Activated CD4-positive, alpha-beta T cell treated with anti-CD3 and anti-CD28 coated beads, Interleukin-2, amount 10 ng/mL, durations not matched to agents 7 days and 5 days (primary cell): ENCODE measurements at places on chromosomes 2 and 18.

DNA sequence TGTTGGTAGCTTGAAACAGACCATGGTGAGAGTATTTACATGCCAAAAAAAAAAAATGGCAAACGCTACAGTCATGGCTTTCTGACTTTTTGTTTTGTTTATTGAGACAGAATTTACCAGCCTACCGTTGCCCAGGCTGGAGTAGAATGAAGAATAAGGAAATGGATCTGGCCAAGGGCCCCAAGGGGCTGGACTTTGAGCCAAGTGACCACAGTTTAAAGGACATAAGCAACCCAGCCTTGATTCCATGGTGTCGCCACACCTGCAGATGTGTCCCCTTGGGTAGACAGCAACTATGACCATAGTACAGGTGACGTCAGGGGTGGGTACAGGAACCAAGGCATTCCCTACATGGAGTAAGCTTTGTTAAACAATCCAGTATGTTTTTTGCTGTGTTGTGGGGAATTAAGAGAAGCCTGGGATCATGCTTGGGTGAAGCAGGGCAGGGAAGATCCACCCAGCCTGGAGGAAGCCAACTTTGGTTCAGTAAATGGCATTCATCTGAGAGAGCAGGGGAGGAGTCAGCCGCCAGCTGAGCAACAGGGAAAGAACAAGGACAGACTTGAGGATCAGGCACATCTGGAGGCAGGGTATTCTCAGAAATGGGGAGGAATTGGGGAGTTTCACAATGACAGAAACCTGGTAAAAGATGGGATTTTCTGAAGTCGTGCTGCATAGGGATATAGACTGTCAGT, 110.3 kb upstream of the SH3BP4 start:
- peaks cover 2% of the 10 kb centered on the region for H3K27me3 ChIP-seq
- no peak overlapping the region for H3K27ac ChIP-seq
- no peak overlapping the region for H3K4me3 ChIP-seq
- no peaks in the 10 kb centered on the region for H3K4me1 ChIP-seq

DNA sequence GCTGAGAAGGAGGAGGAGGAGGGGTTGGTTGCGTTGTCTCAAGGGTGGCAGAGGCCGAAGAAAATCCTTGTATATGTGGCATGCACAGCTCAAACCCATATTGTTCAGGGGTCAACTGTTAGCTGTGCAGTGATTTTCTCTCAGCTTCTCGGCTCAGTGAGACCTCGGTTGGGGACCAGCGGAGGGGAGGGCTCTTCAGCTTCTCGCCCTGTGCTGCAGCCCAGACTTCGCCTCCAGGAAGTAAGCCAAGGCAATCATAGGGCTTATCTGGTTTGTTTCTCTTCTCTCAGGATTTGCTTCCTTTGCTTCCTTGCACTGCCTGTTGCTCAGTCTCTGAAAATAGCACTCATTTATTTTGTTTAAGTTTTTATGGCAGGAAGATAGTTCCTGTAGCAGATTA, 85.5 kb downstream of the SOWAHC start:
- H3K27me3 ChIP-seq = peaks cover 8% of the 10 kb centered on the region
- no peaks in the 10 kb centered on the region for H3K36me3 ChIP-seq
- H3K4me1 ChIP-seq = no peaks in the 10 kb centered on the region
- no peak overlapping the region for H3K27ac ChIP-seq

GRCh38 chr2:7809640-7810039, 872.2 kb upstream of the ID2 start:
- H3K4me3 ChIP-seq = no peak overlapping the region
- no peaks in the 10 kb centered on the region for H3K4me1 ChIP-seq
- no peak overlapping the region for H3K27ac ChIP-seq
- H3K36me3 ChIP-seq = no peaks in the 10 kb centered on the region
- no peaks in the 10 kb centered on the region for H3K27me3 ChIP-seq

GRCh38 chr2:237044281-237044680, 41.4 kb upstream of the COPS8 start:
- no peak overlapping the region for H3K4me3 ChIP-seq
- no peaks in the 10 kb centered on the region for H3K4me1 ChIP-seq
- H3K27me3 ChIP-seq = peaks cover 16% of the 10 kb centered on the region

GRCh38 chr2:190978389-190979053, 35.5 kb downstream of the STAT1 start:
- H3K27me3 ChIP-seq = no peaks in the 10 kb centered on the region
- peaks cover 86% of the 10 kb centered on the region for H3K4me1 ChIP-seq
- no peak for DNase-seq
- no peak overlapping the region for H3K4me3 ChIP-seq
- peaks cover 93% of the 10 kb centered on the region for H3K36me3 ChIP-seq
- H3K27ac ChIP-seq = peak overlapping the region; percentile 63
